Occipital lobe (tissue), 3 donors: ENCODE measurements at places on chromosomes 3 and 15. TPM values are rescaled to one million over a fixed set of nuclear protein-coding genes. Genes with fewer than 3 reads are reported as not detected.

The PLA2G4D gene
- total RNA-seq, result not detected

- peak; percentile 38 for DNase-seq
These were observed 66.4 kb downstream of the SRGAP3 start for GRCh38 chr3:9183011-9183410.

DNA sequence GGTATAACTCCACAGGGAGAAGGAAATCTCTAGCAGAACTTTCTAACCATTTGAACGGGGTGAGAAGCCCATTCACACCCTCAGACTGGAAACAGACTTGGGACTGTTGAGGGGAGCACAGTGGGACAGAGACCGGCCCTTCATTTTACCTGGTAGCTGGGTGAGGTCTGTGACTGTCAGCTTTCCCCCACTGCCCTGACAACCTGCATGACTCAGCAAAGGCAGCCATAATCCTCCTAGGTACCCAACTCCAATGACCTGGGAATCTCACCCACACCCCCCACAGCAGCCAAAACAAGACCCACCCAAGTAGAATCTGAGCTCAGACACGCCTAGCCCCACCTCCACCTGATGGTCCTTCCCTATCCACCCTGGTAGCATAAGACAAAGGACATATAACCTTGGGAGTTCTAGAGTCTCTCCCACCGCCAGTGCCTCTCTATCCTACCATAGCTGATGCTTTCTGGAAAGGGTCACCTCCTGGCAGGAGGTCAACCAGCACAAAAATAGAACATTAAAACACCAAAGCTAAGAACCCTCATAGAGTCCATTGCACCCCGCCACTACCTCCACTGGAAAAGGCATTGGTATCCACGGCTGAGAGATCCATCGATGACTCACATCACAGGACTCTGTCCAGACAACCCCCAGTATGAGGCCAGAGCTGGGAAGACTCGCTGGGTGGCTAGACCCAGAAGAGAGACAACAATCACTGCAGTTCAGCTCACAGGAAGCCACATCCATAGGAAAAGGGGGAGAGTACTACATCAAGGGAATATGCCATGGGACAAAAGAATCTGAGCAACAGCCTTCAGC is 28.0 kb downstream of the SENP7 start:
- DNase-seq, result no peak

GRCh38 chr15:45274636-45275380 is 22.8 kb downstream of the SLC28A2 start:
- no peak for DNase-seq

- DNase-seq, result no peak
These were observed 7.8 kb downstream of the GP9 start for GRCh38 chr3:129068291-129068886.

DNA sequence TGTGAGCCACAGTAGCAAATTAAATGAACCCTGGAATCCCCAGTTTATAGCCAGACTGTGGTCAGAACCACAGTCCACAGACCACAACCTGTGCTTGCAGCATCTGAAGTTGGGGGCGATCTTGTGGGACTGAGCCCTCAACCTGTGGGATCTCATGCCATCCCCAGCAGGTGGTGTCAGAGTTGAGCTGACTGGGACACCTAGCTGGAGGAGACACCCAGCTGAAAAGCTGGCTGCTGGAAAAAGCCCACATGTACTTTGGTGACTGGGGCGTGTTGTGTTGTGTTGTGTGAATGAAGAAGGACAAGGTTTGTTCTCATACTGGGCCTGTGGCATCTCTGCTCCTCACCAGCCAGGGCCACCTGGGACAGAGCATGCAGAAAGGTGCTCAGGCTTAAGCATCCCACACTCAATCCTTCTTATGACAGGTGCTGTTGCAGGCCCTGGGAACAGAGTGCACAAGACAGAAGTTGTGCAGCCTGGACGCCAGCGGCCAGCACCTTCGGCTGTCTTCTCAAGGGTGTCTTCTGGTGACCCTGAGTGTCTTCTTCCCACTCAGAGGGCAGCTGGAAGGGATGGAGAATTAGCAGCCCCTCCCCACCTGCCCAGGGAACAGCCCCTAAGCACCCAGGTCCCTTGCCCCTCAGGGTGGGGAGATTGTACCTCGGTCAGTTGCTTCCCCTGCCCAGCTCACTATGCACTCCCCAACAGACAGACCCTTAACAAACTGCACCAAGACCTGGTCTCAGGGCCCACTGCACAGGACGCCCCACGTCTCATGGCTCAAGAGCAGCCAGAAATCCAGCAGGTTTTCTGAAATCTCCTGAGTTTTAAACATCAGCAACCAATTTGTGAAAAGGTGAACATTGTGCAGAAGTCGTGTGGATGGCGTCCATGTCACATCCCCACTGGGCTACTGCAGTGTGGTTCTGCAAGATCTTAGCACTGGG is 2.2 kb upstream of the UROC1 start:
- no peak for DNase-seq

GRCh38 chr15:33315044-33315443 is 4.3 kb downstream of the RYR3 start:
- DNase-seq, result no peak
